ENCODE measurements at places on chromosomes 3 and 15. TPM values are rescaled to one million over a fixed set of nuclear protein-coding genes. Genes with fewer than 3 reads are reported as not detected.
A peak's percentile ranks its signal among the peaks of the same experiment; 100 is the strongest.

DNA sequence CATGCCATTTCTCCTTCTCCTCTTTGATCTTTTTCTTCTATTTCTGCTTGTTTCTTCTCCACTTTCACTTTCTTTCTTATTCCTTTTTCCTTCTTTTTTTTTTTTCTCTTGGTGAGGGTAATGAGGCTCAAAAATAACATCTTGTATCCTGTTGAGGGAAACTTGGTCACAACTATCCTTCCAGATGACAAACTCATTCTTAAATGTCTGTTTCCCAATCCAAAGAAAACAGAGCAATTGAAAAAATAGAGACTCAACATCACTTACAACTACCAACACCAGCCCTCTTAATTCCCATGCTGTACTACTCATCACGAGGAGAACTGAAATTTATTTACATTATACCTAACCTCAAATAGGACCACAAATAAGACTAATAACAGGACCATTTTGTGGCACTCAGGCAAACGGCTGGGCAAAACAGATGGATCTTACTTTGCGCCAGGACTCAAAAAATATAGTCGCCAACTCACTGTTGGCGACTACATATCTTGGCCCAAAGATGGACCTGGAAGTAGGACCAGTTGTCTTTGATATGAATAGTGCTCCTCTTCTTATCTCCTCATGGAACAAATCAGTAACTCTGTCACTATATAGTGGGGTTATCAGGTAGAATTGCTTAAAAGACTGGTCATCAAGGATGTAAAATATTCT lies 343.9 kb downstream of the ZBTB20 start:
- DNase-seq, result no peak

DNA sequence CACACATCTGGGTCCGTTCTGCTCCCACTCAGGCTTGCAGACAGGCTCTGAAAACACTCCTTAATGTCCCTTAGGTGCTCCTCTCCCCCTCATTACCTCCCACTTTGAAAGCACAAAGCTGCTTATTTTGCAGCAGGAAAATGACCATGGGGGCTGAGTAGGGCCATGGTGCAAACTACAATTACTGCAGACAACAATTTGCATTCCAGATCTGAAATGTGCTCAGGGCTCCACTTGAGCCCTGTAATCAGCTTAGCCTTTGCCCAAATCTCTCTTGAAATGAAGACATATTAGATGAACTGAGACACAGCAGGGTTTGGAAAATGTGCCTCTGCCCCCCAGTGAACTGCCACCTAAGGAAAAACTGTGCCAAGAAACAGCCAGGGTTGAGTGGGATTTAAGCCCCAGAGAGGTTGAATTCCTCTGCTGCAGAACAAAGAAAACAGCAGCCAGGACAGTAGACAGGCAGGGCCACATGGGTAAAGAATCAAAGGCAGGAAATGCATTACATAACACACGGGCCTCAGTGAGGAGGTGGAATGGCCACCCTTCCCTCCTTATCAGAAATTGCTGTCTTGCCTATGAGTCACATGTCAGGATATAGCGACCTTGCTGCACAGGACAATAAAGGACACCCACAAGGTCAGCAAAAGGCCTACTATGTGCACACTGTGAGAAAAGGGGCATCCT lies 126.8 kb upstream of the ARHGEF3 start:
- DNase-seq, result no peak

DNA sequence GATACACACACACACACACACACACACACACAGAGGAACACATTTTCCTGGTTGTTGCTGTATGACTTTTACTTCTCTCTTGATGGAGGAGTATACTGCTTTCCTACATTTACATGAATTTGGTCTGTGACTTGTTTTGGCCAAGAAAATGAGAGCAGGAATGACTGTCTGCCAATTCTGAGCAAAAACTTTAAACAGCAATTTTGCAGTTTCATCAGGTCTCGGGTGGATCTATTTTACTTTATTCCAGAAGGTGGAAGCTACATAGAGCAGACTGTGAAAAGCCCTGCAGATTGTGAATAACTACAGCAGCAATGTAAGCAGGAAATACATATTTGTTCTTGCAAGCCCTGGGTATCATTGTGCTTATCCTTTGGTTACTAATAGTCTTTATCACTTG lies 1350.0 kb upstream of the EPHA6 start:
- DNase-seq, result no peak

DNA sequence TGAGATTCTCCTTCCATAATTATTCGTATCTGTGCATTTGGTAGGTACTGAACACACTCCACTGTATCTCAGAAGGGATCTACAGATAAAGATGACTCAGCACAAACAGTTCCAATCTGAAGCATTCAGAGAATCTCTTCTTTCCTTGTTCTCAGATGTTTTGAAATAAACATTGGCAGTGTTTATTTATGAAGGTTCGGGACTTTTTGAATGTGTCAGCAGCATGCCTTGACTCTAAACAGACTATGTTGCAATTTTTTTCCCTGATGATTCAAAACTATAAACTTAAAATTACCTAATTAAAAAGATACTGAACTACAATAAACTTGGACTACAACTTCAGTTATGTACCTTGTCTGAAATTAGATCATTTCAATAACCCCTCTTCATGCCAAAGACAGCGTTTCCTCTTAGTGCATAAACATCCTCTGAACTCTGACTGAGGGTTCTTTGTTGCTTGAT lies 612.9 kb upstream of the TBL1XR1 start:
- no peak for DNase-seq

DNA sequence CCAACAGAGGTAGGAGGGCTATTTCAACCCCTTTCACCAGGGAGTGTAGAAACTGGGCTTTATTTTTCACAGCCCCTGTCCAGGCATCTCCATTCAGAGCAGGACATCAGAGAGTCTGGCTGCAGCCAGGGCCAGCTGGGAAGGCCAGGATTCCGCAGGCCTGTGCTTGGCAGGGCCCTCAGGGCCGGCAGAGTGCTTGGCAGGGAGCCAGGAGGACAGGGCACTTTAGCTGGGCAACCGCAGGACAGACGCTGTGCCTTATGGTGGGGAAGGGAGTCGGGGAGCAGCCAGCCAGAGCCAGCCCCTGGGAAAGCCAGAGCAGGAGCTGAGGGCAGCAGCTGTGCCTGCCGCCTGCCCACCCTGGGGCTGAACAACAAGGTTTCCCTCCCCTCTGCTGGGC lies 34.5 kb upstream of the IQCF6 start:
- DNase-seq, result no peak

GRCh38 chr15:40538976-40539375 lies 25.9 kb downstream of the CCDC32 start:
- DNase-seq, result no peak

- DNase-seq, result no peak
These were observed 94.0 kb upstream of the PLCL2 start for GRCh38 chr3:16790432-16791400.

- peak; percentile 29 for DNase-seq
These were observed 14.4 kb downstream of the ABHD17C start for GRCh38 chr15:80709542-80709941.

DNA sequence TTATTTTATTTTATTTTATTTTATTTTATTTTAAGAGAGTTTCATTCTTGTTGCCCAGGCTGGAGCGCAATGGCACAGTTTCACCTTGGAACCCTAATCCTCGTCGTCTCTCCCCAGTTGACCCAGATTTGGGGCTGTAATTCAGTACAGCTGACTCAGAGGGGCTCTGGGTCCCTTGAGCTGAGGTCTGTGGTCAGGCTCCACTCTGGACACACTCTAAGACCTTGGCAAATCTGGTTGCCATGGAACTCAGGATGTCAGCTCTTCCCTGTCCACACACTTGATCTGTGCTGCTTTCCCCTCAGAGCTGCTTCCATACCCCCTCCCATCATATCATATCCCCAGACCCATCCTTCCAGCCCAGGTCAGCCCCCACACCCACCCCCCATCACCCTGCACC lies 675 bp upstream of the CYP11A1 start:
- DNase-seq, result no peak

GRCh38 chr15:89377842-89378295 lies 43.2 kb upstream of the POLG start:
- DNase-seq, result no peak

DNA sequence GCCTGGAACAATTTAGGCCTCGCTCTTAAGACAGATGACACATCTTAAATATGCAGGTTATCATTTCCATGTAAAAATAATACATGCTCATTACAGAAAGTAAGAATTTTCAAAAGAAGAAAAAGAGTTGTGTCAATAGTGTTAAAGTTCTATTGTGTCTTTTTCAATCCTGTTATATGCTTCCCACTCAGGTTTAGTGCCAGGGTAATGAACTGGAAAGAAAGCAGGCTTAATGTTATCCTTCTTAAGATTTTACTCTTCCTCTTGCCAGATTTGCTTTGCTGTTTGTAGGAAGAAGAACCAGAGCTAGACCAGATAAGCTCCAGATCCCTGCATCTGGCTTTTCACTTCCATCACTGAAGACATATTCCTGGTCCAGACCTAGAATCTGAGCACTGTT lies 128.6 kb downstream of the TPRG1 start:
- DNase-seq, result no peak

DNA sequence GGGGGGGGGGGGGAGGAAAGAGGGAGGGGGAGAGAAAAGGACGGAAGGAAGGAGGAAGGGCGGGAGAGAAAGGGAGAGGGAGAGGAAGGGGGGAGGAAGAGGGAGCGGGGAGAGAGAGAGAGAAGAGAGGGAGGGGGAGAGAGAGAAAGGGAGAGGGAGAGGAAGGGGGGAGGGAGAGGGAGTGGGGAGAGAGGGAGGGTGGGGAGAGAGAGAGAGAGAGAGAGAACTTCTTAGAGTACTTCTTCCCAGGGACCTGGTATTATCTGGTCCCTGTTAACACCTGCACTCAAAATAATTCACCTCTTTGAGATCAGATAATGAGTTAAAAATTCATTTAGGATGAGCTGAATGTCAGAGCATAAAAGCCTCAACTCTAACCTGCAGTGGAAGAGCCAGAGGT lies 1.1 kb downstream of the SEC13 start:
- DNase-seq, result no peak

GRCh38 chr15:40623361-40623760 lies 29.3 kb downstream of the KNL1 start:
- no peak for DNase-seq

GRCh38 chr15:38252481-38253350 lies at the start of gene SPRED1:
TSS of gene SPRED1 (plus strand) at chr15:38252836. CDS start at chr15:38253186, 350 bp downstream.
- peak; percentile 84 for DNase-seq

DNA sequence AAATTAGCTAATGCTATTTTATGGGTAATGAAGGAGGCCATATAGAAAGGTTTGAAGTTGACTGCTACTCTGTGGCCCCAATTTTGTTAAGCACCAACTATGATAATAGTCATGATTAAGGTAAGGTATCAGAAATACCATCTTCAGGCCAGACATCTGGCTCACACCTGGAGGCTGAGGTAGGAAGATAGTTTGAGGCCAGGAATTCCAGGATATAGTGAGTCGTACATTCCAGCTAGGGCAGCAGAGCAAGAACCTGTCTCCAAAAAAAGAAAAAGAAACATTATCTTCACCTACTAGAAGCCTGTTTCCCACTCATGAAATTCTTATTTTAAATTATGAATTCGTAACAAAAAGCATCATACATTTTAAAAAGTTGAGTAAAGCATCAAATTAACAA lies 64.4 kb downstream of the LRRC28 start:
- no peak for DNase-seq

GRCh38 chr15:83198476-83198875 lies 9.1 kb downstream of the HDGFL3 start:
- DNase-seq, result no peak

GRCh38 chr3:101279765-101280385 lies 40.5 kb downstream of the IMPG2 start:
- DNase-seq, result no peak

GRCh38 chr3:47404955-47405790 lies 24.4 kb downstream of the PTPN23 start:
- DNase-seq, result peak; percentile 97

GRCh38 chr15:70222606-70223005 lies 124.9 kb upstream of the TLE3 start:
- DNase-seq, result no peak

DNA sequence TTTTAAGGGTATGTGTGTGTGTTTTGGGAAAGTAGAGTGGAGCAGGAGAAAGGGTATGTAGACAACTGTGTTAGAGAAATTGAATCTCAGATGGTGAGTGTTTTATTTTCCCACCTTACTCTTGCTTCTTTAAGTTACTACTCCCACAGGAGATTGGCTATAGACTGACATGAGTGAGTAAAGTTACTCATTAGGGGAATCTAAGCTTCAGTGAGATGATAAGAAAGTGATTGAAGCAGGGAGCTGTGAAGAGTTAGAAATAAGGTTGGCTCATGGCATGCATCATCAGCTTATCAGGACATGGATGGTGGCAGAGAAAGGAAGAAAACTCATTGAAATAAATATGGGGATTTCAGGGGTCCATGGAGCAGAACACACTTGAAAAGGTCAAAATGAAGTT lies 88.9 kb downstream of the MBNL1 start:
- no peak for DNase-seq

GRCh38 chr3:98545940-98546339 lies 14.2 kb downstream of the GPR15 start:
- no peak for DNase-seq

- peak; percentile 15 for DNase-seq
These were observed 37.6 kb downstream of the TMCC1 start for GRCh38 chr3:129855832-129856419.

DNA sequence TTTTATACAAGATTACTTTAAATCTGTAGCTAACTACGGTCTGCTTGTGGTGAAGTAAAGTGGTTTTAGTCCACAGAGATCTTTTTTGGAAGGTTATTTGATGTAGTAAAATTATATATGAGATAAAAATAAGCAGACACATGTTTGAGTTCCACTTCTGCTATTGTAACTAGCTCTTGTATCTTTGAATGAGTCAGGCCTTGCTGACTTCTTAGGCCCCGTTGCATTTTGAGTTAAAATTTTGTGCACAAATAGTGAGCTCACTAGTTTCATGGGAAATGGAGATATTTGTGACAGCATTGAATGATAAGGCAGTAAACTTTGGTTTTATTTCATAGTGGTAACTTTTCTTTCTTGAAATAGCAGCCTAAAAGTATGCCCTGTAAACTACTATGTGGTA lies 42.6 kb downstream of the ARIH1 start:
- DNase-seq, result no peak

- DNase-seq, result no peak
These were observed 526 bp downstream of the ADIPOQ start for GRCh38 chr3:186843039-186843432.

DNA sequence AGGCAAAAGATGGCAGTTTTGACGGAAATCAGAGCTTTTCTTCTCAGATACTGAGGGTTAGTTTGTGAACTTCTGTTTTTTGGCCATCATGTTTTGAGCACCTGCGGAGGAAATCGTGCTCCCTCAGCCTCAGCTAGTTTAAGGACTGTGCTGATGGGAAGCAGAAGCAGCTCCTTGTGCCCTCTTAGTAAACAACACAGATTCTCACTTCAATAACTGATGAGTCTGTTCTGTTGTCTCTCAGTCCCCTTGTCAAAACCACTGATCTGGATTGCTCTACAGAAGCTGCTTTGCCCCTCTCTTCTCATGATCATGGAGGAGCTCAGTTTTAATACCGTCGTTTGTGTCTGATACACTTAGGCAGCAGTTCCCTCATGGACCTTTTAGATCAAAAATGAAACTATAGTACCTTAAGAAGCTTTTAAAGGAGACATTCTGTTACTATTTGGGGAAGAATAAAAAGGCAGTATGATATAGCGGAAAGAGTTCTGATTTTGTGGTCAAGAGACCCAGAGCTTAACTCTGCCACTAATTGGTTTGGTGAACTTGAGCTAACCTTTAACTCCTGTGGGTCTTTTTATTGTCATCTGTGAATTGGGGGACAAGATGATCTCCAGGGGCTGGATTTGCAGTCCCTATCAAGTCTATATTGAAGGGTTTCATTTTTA lies 152.6 kb downstream of the BBX start:
- DNase-seq, result no peak

The ATP2C1 gene
- 97.5 TPM for total RNA-seq

The CLSTN2 gene
- total RNA-seq, result under 0.01 TPM

The SV2B gene
- total RNA-seq, result not detected

The ADIPOQ gene
- total RNA-seq, result under 0.01 TPM

The SLC22A14 gene
- 0.29 TPM for total RNA-seq

All from osteoblast (primary cell).